ENCODE measurements at places on chromosomes 2 and 18.

DNA sequence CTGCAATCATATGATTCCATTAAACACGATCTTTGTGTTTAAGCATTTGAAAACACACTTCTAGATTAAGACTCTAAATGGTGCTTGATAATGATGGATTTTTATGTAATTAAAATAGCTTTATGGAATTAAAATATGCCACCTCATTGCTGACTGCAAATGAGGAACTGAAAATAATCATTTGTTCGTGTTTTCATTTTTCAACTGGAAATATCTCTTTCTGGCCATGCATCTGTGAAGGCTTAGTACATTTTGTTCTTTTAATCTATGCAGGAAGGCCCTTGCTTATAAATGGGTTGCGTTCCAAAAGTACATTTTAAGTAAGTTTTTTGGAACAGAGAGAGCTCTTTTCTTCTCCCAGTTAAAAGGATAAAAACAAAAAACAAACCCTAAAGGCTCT lies 125.5 kb downstream of the MC4R start:
- DNase-seq = no peak

DNA sequence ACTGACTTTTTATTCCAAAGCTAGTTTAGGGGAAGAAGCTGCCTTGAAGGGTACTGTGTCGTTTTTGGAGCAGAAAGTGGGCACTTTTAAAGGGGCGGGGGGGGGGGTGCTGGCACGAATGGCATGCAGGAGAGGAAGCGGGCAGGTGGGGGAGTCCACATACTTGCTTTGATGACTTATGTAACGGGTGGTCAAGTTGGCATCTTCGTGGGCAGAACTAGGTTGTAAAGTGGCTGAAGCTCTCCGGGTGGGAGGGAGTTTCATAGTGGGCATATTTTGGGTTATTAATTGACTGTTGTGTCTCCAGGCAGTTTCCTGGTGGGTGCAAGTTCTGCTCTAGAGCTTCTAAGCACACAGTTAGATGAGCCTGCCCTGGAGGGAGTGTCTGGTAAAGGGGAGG lies 19.9 kb downstream of the PCARE start:
- DNase-seq = no peak

- no peak for DNase-seq
Measured at GRCh38 chr2:41879235-41879916, 168.4 kb upstream of the PKDCC start.

DNA sequence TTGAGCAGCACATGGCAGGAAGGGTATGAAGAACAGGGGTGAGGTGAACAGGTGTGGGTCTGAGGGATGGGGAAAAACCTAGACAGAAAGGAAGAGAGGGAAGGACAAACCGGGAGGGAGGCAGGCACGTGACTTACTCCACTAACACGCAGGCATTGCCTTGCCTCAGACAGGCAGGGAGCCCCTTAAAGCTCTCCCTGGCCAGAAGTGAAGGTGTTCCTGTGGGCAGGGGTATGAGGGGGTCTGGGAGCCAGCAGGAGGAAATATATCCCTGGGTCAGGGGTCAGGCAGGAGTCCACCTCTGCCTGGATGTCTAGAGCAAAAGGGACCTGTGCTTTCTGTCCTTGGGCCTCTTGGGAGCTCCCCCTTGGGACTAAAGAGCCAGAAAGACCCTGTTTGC lies 135.3 kb upstream of the EPAS1 start:
- DNase-seq = no peak

GRCh38 chr2:101741775-101742520 lies 44.4 kb downstream of the MAP4K4 start:
- no peak for DNase-seq

DNA sequence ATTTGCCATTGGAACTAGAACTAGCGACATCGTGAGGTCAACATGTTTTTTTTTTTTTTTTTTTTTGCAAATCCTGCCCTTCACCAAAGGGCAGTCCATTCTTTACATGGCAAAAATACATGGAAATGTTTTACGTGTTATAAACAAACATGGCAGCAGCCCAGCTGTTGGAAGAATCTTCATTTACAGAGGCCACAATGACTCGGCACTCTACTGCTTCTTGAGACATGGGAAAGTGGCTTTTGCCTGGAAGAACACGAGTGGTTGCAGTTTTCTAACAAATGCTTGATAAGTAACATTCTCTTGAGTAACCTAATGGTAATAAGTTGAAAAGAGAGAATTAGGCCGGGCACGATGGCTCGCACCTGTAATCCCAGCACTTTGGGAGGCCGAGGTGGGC lies 22.8 kb upstream of the POLR1B start:
- no peak for DNase-seq

- no peak for DNase-seq
Measured at GRCh38 chr2:38578832-38579231, 23.9 kb downstream of the HNRNPLL start.

DNA sequence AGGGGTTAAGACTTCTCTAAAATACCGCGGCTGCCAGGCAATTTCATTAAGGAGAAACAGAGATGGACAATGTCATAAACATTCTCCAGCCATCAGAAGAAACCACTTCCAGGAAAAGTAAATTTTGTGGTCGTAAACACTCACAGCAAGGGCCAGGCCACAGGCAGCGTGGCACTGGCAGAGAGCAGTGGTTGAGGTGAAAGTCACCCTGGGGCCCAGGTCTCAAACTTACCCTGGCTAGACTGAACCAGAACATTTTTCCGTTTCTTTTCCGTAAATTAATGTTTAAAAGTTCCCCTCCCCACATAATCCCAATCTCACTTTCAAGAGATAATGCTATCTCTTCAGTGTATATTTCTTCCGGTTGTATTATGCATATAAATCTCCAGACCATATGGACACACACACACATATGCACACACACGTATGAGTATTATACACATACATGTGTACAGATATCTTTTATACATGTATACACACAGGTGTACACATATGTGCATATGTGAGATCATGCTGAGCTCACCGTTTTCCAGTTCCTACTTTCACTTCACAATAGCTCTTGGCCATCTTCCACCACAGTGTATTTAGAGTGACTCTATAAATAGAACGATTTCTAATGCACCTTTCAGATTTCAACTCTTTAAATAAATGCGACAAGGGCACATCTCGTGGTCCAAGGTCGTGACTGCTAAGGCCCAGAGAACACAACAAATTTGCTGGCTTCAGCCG lies 90.1 kb downstream of the MALT1 start:
- no peak for DNase-seq

- DNase-seq = no peak
Measured at GRCh38 chr2:1681323-1682180, 62.8 kb downstream of the PXDN start.

DNA sequence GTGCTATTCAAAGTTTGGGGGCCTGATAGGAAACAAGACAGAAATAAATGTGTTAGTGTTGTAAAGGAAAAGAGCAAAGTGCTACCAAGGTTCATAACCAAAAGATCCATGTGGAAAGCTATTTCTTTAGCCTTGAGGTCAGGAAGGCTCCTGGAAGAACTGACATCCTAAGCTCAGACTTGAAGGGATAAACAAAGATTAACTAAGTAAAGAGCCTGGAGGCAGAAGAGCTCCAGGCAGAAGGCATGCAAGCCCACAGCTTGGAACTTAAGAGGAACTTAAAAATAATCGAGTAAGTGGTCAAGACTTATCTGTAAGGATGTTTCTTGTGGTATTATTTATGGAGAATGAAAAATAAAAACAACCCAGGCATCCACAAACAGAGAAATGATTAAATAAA lies 245.0 kb upstream of the MGAT5 start:
- no peak for DNase-seq

GRCh38 chr2:147378403-147378802 lies 466.4 kb upstream of the ACVR2A start:
- no peak for DNase-seq

DNA sequence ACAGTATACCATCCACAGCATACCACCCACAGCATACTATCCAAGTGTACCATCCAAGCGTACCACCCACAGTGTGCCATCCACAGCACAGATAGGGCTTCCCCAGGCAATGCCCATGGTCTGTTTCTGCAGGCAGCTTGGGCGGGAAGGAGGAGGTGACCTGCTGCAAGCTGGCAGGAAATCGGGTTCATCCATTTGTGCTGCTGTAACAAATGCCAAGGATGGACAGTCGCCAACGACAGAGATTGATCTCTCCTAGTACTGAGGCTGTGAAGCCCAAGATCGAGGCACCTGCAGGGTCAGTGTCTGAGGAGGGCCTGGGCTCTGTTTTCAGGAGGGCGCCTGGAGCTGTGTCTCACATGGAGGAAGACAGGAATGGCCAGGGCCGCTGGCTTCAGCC lies 93.6 kb upstream of the SNTG2 start:
- DNase-seq = no peak

GRCh38 chr18:67417864-67418523 lies 98.5 kb downstream of the DSEL start:
- no peak for DNase-seq

- no peak for DNase-seq
Measured at GRCh38 chr18:33837191-33837590, 259.2 kb downstream of the ASXL3 start.

DNA sequence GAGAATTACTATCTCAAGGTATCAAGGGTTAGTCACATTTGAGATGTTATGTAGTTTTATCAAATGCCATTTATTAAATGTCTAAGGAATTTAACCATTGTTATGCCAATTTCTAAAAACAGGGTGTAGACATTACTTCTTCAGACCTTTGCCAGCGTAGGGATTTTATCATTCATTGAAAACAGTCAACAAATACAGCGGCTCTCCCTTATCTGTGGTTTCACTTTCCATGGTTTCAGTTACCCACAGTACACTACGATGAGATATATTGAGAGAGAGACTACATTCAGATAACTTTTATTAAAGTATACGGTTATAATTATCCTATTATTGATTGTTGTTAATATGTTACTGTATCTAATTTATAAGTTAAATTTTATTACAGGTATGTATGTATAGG lies 234.7 kb downstream of the TMX3 start:
- no peak for DNase-seq

DNA sequence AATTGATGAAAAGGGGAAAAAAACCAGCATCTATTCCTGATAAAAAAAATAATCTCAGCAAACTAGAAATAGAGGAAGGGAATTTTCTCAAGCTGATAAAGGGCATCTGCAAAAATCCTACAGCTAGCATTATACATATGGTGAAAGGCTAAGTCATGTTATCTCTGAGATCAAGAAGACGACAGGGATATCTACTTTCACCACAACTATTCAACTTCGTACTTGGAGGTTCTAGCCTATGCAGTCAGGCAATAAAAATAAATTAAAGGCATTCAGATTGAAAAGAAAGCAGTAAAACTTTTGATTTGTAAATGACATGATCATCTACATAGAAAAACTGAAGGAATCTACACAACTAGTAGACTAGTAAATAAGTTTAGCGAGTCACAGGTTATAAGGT lies 58.2 kb downstream of the CAB39 start:
- DNase-seq = no peak
